ENCODE measurements at places on chromosomes 11 and 22. TPM values are rescaled to one million over a fixed set of nuclear protein-coding genes. Genes with fewer than 3 reads are reported as not detected.

PDXP gene
- 18.1 TPM for total RNA-seq

OR2AT4 gene
- total RNA-seq = not detected

CD44 gene
- total RNA-seq = 175 TPM

ISX gene
- total RNA-seq = not detected

RAPSN gene
- not detected for total RNA-seq

RPS3 gene
- total RNA-seq = 1,773 TPM

BRSK2 gene
- total RNA-seq = 0.16 TPM

SPDYC gene
- total RNA-seq = not detected

SLCO2B1 gene
- 0.32 TPM for total RNA-seq

PRR33 gene
- not detected for total RNA-seq
